Pancreas (tissue), 10 donors: ENCODE measurements at places on chromosomes 3 and 15. TPM values are rescaled to one million over a fixed set of nuclear protein-coding genes. Genes with fewer than 3 reads are reported as not detected.

Gene EPHA6
- 0.55 TPM for total RNA-seq

GRCh38 chr3:124107104-124107890, 115.4 kb upstream of the ROPN1 start:
- H3K27me3 ChIP-seq = no peaks in the 10 kb centered on the region
- H3K27ac ChIP-seq = no peak overlapping the region
- H3K4me1 ChIP-seq = no peaks in the 10 kb centered on the region
- H3K36me3 ChIP-seq = no peaks in the 10 kb centered on the region
- DNase-seq = no peak

- H3K27ac ChIP-seq = no peak overlapping the region
- no peak overlapping the region for H3K4me3 ChIP-seq
- DNase-seq = peak; percentile 28
- no peaks in the 10 kb centered on the region for H3K4me1 ChIP-seq
Measured at GRCh38 chr3:197487911-197488391, 67.8 kb downstream of the BDH1 start.

DNA sequence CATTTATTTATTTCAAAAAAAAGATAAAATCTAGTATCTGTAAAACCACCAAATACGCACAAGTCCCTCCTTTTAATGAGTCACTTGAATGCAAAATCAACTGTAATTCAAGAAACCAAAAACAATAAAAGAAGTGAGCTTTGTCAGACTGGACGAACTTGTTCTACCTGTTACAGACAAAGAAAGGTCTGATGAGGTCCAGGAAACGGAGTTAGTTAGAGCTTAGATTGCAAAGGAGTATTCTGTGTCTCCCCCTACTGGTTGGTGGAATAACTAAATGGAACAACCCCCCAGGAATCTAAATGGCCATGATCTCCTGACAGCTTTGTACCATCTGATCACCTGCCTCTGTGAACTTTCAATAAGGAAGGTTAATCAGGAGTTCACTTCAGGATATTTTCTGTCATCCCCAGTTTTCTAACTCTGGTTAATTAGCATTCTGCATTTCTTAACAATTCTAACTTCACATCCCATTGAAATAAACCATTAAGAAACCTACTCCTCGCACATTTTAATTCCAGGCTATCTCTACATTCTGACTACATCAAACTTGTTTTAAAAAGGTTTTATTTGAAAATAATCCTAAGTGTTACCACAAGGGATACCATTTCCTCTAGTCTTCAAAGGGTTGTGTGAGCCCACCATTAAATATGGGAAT, 333.0 kb upstream of the SATB1 start:
- peak; percentile 52 for DNase-seq
- H3K4me1 ChIP-seq = peaks cover 9% of the 10 kb centered on the region
- no peaks in the 10 kb centered on the region for H3K36me3 ChIP-seq
- H3K4me3 ChIP-seq = no peak overlapping the region

DNA sequence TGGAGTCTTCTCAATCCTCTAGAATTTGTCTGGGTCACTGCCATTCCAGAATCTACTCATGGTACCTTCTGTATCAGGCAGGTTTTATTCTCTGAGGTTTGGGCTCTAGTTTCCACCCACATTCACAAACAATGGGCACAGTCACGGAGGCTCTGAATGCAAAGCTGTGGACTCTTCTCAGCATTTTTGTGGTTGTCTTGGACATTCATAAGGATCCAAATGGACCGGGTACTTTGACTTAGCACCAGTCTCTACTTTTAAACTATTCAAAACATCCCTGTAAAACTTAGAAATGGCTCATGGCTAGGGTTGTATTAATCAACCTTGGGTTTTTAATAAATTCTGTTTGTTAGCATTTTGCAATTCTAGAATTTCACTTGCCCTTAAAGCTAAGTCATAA, 277.9 kb upstream of the THBS1 start:
- DNase-seq = no peak
- H3K4me1 ChIP-seq = no peaks in the 10 kb centered on the region
- H3K27me3 ChIP-seq = no peaks in the 10 kb centered on the region
- H3K4me3 ChIP-seq = no peak overlapping the region
- H3K36me3 ChIP-seq = no peaks in the 10 kb centered on the region

DNA sequence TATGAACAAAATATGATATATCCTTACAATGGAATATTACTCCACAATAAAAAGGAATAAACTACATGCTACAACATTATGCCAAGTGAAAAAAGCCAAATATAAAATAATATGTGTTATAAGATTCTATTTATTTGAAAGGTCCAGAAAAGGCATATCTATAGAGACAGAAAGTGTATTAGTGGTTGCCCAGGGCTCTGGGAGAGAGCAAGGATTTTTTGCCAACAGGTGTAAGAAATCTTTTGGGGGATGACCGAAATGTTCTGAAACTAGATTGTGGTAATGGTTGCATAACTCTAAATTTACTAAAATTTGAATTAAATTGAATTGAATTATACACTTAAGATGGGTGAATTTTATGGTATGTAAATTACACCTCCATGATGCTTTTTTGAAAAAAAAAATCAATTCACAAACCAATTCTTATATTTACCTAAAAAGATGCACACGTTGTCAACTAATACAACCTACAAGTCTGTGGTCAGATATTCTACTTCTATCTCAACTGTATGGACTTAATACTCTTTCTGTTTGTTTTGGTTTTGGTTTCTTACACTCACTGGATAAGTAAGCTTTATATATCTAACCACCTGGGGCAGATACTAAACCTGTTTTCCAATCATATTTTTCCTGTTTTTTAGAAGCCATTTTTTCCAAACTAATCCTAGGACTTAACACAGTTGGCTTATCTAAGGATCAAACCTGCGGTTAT, 75.8 kb downstream of the FBN1 start:
- no peaks in the 10 kb centered on the region for H3K4me1 ChIP-seq
- H3K36me3 ChIP-seq = no peaks in the 10 kb centered on the region
- no peak overlapping the region for H3K27ac ChIP-seq

DNA sequence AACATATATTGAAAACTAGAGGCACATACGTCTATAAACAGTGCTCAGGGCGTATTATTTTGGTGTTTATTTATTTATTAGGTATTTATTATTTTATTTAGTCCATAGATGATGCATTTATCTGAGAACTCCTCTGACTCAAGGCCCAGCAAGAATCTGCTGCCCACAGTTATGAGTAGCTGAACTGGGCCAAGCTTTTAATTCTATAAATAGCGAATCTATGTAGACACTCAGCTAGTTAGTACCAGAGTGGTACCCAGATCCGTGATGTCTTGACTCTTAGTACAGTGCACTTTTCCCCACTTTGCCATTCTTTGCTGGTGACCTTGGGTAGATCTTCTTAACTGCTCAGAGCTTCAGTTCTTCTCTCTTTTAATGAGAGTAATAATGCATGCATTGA, 370.4 kb upstream of the TPRG1 start:
- H3K27ac ChIP-seq = no peak overlapping the region
- H3K4me3 ChIP-seq = no peak overlapping the region
- no peaks in the 10 kb centered on the region for H3K27me3 ChIP-seq
- no peaks in the 10 kb centered on the region for H3K36me3 ChIP-seq
- DNase-seq = no peak
- no peaks in the 10 kb centered on the region for H3K4me1 ChIP-seq

Gene CLDN16
- 0.12 TPM for total RNA-seq
